Dermis blood vessel endothelial cell (primary cell): ENCODE measurements at places on chromosomes 6 and 20. TPM values are rescaled to one million over a fixed set of nuclear protein-coding genes. Genes with fewer than 3 reads are reported as not detected.
A peak's percentile ranks its signal among the peaks of the same experiment; 100 is the strongest.

The TAF11 gene
- 36.8 and 47.1 TPM in 2 replicates for total RNA-seq

DNA sequence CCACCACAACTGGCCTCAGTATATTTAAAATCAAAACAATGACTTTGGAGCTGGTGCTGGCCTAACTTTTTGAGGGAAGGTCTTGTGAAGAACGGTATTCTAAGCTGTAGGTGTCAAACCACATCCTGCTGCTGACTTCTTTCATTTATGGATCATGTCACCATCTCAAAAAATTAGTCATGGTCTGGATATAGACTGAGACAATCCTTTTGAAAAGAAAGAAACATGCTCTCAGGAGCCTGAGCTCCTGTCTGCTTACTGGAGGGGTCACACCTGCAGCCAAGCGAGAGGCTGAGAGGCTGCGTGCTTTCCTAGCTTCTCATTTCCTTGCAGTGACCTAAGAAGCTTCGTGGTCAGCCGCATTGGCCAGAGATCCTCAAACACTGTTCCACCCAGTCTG is 55.2 kb downstream of the TIAM2 start:
- peak; percentile 32 for DNase-seq

The DLK2 gene
- total RNA-seq = 0.60 and 0.68 TPM in 2 replicates

- no peak for DNase-seq
Observed at GRCh38 chr6:170082067-170082466, 208.8 kb downstream of the DLL1 start.

DNA sequence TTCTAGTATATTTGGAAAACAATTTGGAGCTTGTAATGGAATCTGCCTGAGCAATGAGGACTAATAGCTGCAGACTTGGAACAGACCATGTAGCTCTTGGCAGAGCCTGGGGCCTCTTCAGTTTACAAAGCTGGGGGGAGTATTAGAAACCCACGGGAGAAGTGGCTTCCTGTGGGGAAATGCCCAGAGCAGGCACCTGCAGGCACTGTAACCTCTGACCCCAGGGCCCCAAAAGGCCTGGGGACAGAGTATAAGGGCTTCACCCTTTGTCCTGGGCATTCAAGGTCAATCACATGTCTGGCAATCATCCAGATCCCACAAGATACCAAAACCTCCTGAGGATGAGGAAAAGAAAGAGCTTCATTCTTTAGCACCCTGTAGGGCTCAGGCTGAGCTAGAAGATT is 19.4 kb downstream of the PKIG start:
- peak; percentile 83 for DNase-seq

The NR2E1 gene
- not detected in 2 replicates for total RNA-seq

The ADGRG6 gene
- 42.2 and 43.4 TPM in 2 replicates for total RNA-seq

The ZGPAT gene
- total RNA-seq = 25.6 and 29.1 TPM in 2 replicates

The DBNDD2 gene
- 3.4 and 8.9 TPM in 2 replicates for total RNA-seq

DNA sequence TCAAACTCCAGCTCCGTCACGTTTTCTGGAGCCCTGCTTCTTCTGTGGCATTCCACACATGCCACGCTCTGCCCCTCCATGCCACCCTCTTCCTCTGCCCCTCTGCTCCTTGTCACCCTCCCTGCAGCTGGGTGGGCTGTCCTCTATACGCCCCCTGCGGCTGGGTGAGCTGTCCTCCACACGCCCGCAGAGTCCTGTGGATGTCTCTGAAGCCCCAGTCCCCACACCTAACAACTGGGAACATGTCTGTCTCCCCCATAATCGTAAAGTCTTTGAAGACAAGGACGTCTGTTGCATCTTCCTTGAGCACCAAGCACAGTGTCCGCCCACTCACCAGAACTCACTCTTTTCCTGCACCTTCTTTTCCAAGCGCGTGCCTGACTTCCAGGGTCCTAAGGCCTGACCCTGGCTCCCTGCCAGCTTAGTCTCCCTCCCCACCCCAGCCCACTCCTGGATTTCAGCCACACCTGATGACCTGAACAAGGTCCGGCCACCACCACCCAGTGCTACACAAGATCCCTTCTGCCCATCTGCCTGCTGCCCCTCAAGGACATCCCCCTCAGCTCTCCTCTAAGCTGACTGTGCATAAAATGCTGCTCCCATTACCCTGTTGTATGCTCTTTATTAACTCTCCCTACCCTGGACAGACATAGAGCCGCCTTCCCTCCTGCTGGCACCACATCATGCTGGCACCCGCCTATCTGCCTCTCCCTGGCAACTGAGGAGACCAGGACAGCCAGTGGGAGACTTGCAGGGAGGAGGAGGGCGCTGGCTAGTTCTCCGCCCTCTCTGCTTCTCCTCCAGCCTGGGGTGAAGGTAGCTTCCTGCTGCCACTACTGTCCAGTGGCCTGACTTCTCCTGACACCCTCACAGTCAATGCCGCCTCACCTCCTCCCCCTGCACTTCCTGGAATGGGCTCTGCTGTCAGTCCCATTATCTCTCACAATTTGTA is 10.7 kb upstream of the PRR18 start:
- no peak for DNase-seq

The SLC26A8 gene
- under 0.01 TPM in 1 of 2 replicates, not detected in the other for total RNA-seq

The AURKA gene
- 12.4 and 66.3 TPM in 2 replicates for total RNA-seq

DNA sequence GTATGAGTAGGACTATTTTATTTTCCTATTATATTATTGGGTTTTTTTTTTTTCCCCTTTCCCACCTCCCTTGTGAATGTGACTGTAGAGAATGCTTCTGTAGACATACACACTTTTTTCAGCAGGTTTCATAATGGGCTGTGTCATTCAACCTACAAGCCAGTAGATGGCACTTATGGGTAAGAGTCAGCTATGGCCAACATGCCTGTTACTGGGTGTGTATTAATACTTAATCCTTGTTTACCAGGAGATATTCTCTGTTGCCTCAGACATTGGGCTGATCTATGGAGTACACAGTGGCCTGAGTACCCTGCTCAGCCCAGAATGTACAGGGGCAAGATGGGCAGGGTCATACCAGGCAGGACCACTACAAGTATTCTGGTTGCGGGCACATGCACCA is 382.5 kb downstream of the EPHA7 start:
- peak; percentile 59 for DNase-seq

The LY6G6D gene
- total RNA-seq = not detected in 2 replicates

- no peak for DNase-seq
Observed at GRCh38 chr6:36268478-36269275, 1.2 kb upstream of the PNPLA1 start.

DNA sequence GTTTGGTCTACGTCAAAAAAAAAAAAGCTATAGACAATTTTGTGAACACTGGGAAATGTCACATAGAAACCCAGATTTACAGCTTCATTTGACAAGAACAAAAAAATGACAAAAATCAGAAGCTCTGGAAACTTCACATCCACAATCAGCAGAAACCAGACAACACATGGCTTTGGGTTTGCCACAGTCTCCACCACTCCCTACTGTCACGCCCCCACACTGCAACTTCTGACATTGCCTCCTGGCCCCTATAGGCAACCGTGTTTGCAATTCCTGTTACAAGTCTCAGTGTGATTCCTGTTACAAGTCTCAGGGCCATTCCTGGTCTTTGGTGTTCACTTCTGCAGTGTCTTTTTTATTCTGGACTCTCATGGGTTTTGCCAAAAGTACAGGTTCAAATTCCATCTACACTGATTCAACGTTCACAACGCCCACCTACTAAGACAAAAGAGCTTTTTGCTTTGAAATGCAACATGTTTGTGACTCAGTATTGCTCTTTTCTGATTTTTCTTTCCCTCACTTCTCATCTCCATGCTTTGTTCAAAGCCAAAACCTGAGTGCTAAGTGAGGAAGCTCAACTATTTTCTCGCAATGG is 12.0 kb downstream of the CNKSR3 start:
- DNase-seq = no peak

The ASIP gene
- not detected in 2 replicates for total RNA-seq

- no peak for DNase-seq
Observed at GRCh38 chr6:5378331-5378730, 117.0 kb downstream of the FARS2 start.

- DNase-seq = no peak
Observed at GRCh38 chr6:43748765-43749164, 21.2 kb upstream of the VEGFA start.

The OLIG3 gene
- total RNA-seq = not detected in 2 replicates

DNA sequence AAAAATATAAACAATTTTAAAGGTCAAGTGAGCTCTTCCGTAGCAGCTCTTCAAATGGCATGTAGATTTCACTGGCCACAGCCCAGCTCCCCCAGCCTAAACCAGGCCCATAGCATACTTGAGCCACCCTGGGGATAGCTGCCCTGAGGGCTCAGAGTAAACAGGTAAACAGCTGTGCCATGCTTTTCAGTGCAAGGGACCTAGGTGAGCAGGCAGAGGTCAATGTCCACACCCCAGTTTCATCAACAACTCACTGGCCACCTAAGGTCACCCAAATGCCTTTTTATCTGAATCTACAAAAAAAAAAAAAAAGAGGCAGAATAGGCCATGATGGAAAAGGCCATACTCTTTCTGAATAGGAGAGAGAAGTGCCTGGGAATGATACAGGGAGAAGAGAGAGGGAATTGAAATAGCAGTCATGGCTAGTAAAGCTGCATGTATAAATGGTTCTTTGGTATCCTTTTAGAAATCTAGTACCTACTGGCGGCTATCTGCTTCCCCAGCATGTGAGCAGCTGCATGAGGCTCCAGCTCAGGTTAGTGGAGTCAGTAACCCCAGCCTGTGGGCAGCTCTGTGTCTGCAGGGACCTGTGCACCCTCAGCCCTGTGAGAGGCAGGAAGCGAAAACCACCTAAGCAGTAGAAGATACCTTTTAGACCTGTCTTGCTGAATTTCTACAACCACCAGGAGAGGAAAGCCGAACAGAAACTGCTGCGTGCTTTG is 77.0 kb downstream of the FOXA2 start:
- DNase-seq = no peak

The PLEKHG1 gene
- total RNA-seq = 42.3 and 74.5 TPM in 2 replicates

The BFSP1 gene
- total RNA-seq = 1.9 and 4.4 TPM in 2 replicates

GRCh38 chr6:129606664-129607063 is 103.3 kb downstream of the ARHGAP18 start:
- DNase-seq = no peak

DNA sequence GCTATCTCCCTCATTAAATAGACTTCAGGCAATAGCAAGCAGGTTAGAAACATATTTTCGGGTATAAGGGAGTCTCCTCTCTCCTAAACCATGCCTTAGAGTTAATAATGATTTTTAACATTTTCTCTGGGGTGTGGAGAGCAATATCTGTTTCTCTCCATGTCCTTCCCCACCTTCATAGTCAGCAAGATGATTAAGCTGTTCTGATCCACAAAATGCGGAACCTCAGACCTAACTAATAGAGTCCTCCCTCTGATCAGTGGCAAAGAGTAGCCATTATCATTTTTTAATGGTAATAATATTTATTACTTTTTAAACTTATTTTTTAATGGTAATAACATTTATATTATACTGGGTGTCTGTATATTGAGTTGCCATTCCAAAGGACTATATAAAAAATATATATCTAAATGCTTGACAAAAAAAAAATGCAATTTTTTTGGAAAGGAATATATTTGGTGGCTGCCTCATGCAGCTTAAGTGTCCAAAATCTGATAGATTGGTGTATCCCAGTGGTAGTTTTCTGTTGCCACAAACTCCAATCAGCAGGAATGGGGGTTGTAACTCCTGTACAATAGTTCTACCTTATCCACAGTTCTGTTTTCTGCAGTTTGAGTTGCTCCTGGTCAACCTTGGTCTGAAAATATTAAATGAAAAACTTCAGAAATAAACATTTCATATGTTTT is 14.0 kb upstream of the BTN3A2 start:
- DNase-seq = no peak

The MYCT1 gene
- total RNA-seq = 112 and 162 TPM in 2 replicates

DNA sequence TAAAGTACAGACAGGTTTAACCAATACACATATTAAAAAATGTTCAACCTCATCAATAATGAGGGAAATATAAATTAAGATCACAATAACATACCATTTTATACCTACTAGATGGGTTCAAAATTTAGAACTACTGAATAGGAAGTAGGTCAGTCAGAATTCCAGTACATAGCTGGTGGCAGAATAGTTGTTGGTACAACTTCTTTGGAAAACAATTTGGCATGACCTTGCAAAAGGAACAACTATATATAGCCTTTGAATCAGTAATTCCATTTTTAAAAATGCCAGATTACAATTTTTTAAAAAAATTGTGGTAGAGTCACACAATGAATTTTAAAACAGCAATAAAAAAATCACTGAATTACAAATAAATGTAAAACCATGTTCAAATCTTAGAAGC is 165.6 kb downstream of the CDK19 start:
- no peak for DNase-seq

DNA sequence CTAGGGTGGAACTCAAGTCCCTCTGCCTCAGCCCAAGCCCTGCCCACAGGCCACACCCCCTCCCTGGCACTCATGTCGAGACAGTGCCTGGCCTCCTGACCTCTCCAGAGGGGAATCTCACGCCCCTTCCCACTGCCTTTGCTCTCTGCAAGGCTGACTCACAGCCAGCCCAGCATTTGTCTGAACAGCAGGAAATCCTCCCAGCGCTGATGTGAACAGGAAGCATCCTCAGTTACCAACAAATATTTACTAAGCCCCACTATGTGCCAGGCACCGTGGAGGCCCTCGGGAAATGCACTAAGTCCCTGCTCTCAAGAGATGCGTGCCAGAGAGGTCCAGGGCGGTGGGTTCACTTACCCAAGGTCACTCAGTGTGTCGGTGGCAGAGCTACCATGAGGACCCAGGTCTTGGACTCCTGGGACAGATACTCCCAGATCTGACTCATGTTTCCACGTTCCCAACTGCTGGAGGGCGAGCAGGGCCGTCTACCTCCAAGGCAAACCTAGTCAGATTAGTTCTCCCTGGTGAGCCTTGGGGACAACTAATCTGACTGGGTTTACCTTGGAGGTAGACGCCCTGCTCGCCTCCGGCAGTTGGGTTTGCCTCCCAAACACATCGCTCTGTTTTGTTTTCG is 7.8 kb downstream of the ADA start:
- DNase-seq = peak; percentile 99

The SPDEF gene
- total RNA-seq = under 0.01 TPM in 1 of 2 replicates, not detected in the other

- peak; percentile 37 for DNase-seq
Observed at GRCh38 chr6:77341058-77341986, 122.0 kb downstream of the HTR1B start.

The PROKR2 gene
- not detected in 2 replicates for total RNA-seq

The CYP24A1 gene
- total RNA-seq = not detected in 2 replicates

DNA sequence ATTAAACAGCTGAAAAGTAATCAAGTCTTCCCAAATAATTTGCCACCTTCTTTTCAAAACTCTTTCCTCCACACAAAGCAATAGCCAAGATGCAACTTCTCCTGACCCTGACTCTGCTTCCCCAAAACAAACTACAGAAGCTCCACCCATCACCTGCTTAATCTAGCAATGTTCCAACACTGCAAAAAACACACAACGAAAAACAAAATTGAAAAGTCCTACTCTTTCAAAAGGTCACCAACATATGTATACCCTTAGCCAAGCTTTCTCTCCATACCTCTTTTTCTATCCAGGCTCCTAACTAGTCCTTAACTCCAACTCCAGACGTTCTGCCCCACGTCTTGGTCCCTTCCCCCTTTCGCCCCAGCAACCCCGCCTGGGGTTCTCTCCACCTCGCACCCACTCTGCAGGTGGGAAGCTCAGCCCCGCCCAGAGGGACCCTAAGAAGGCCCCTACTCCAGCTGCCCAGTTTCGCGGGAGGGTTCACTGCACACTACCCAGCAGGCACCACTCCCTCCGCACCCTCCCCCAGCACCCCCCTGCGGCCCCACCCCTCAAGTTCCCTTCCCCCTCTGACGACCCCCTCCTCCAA is 717 bp downstream of the CSNK2A1 start:
- peak; percentile 35 for DNase-seq

The HRH3 gene
- not detected in 2 replicates for total RNA-seq

The HLA-DQB1 gene
- not detected in 2 replicates for total RNA-seq
